ENCODE measurements at places on chromosomes 1 and 21.

GRCh38 chr1:229585338-229585737 is 26.8 kb upstream of the ABCB10 start:
- DNase-seq: no peak

DNA sequence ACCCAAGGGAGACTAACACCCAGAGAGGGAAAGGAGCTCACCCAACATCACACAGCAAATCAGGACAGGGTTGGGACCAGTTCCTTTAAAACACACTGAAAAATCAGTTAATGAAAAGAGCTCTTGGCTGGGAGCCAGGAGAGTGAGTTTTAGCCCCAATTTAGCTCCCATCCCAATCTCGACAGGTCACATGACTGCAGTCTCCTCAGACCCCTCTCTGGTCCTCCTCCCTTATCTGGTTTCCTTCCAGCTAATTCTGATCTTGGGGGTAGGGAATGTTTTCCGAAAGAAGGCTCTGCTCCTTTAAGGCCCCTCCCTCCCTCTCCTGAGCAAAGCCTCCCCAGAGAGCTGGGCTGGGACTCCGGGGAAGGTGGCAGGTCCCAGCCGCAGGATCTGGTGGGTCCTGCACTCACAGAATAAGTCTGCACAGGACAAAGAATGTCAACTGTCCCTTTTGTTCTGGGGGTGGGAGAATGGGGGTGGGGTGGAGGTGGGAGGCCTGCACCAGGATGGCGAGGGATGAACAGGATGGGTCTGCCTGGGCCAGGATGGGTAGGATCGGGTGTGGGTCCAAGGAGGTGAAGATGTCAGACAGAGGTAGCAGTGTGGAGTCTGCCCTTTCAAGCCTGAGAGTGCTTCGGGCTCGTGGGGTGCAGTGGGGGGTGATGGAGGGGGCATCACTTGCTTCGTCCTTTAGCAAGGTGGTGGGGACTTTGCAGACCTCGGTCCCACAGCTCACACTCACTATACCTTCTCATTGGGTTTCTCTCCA is 57.3 kb upstream of the SSBP3 start:
- DNase-seq: peak; percentile 27

- DNase-seq: no peak
These were observed 117.1 kb downstream of the LRIG2 start for GRCh38 chr1:113190078-113190477.

DNA sequence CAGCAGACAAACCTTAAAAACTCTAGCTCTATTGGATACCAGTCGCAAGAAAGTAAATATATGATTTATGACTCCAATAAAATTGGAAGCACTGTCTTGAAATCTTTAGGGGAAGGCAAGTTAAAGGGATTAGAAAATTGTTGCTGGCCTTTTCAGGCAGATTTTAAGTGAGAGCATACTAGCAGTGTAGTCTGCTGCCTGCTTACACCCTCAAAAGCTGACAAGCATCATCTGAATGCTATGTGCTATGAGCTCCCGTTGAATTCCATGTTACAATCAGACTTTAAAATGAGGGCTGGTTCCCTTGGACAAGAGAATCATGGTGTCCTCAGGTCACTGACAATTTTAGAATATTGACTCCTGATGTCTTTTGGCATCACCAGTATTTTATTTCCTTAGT is 271.1 kb upstream of the C1orf105 start:
- DNase-seq: no peak

DNA sequence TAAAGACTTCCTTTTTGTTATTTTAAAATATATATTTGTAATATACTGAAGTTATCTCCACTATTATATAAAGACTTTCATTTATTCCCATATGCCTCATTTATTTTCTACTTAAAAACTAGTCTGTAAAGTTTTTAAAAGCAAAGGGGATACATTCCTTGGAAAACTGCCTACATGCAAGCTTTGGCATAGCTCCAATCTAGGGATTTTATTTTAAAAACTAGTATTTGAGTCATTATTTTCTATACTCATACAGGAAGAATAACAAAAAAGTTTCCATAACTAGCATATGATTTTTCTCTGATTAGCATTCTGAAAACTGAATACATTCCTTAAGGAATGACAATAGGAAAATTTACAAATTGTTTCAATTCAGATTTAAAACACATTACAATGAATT is 88.9 kb downstream of the COL24A1 start:
- no peak for DNase-seq

DNA sequence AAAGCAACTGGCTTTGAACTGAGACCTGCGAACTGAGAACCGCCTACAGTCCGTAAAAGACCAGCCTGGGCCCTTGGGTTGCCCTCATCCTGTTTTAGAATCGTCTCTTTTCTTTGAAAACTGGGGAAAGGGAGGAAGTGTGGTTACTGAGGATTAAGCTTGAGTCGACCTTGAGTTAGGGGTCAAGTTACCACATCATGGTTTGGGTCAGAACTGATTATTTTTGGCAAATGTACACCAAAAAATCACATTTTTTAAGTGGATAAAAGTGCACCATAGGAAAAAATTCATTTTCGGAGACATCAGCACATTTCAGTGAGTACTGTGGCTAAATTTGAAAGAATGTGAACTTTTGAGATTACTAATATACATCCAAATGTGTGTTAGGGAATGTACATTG is 76.9 kb upstream of the KAZN start:
- no peak for DNase-seq

DNA sequence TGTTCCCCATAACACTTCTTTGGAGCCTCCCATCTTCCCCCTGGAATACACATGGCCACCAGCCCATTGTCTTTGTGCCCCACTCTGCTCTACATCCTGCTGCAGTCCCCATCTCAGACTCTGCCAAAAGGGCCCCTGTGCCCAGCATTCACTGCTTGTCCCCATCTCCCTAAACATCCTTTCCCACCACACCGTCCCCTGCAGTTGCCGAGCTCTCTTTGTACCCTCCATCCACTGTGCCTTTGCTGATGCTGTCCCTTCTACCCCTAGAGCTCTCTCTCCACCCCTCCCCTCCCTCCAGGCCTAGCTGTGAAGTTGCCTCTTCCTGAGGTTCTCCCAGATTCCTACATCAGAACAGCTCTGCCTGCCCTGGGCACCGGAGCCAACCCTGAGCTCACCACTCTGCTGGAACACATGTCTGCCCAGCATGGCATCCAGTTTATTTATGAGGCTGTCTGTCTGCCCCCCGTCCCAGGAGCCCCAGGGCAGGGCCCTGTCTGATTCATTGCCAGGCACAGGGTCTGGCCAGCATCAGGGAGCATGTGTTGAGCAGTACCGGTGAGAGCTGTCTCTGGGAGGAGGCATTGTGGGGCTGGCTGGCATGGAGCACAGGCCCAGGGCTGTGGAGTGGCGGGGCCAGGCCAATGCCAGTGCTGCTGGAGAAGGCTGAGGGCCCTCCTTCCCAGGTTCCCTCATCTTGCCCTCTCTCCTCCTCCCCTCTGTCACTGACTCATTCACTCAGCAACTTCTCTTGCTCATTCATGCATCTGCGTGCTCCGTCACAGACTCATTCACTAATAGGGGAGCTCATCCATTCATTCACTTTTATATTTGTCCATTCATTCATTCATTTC is 28.8 kb downstream of the EDN2 start:
- no peak for DNase-seq

- DNase-seq: no peak
These were observed 21.4 kb upstream of the FASLG start for GRCh38 chr1:172637522-172637921.

DNA sequence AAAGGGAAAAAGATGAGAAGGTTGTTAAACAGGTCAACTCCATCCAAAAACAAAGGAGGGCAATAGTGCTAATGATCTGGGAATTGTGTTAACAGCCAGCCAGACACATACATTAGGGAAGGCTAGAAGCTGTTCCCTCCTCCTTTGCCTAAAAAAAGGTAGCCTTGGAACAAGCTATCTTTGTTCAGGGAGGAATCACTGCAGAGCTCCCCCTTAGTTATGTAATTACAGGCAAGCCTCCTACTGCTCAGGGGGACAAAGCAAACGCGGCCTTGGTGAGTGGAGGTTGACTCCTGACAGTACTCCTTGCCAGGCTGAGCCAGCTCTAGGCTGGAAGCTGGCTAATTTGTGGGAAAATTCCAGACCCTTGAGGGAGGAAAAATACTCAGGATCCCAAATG is 97.6 kb downstream of the VAV3 start:
- DNase-seq: peak; percentile 56

- no peak for DNase-seq
These were observed 23.5 kb downstream of the CNN3 start for GRCh38 chr1:94903280-94904009.

GRCh38 chr21:45364468-45365185 is 40.3 kb upstream of the COL18A1 start:
- peak; percentile 25 for DNase-seq

DNA sequence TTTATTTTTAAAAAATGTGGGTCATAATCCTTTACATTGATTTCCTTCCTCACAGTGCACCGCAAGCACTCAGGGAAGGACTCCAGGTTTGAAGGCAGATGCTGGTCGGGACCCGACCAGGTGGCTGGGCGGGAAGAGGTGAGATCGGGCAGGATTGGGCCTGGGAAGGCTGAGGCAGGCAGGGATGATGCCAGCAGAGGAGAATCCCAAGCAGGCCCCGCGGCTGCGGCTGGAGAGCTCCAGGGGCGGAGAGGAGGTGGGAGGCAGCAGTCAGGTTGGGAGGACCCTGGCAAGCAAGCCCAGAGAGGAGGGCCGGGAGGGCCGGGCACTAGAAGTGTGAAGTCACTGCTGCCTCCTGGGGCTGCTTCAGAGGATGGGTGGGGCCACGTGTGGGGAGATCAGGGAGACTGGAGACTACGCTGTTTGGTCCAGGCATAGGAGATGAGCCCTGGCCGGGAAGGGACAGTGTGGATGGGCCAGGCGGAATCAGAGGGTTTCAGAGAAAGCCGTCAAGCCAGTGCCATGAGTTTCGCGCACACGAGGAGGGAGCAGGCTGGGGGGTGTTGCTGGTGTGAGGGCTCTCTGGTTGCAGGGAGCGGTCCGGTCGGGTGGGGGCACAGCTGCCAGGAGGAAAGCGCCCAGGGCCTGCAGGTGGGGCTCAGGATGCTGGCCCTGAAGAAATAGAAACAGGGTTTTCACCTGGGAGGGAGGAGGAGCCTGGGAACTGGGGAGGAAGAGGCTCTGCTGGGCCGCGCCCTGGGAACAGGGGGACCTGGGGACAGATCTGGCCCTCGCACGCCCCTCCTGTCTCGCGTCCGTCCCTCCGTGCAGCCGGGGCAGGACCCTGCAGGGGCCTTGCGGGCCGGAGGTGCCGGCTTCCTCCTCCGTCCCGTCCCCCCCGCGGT is 888 bp upstream of the COL18A1 start:
- DNase-seq: peak; percentile 52

GRCh38 chr1:236560213-236560771 is 36.5 kb downstream of the LGALS8 start:
- DNase-seq: peak; percentile 6

GRCh38 chr1:30476911-30477459 is 246.4 kb downstream of the MATN1 start:
- no peak for DNase-seq

GRCh38 chr21:45323487-45324311 is 36.0 kb upstream of the POFUT2 start:
- DNase-seq: no peak

DNA sequence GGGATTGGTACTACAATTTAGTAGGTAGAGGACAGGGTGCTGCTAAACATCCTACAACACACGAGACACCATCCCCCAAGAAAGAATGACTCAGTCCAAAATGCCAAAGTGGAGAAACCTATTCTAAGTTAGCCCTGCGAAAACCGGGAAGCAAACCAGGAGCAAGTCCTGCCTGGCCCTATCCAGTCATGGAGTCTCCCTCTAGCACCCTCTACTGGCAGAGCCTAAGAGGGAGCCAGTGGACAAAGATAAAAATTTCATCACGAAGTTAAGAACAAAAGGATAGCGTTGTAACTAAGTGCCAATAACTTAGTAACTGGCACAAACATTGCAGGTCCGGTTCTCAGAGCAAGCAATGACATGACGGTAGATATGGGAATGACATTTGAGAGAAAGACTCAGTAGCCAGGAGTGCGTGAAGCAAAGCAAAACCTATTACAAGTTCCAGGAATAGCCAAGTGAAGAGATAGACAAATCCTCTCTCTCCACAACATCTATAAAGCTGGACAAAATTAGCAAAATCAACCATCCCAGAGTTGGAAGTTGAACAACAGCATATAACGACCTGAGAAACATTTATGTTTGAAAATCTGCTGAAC is 383.5 kb downstream of the OMA1 start:
- DNase-seq: peak; percentile 88

DNA sequence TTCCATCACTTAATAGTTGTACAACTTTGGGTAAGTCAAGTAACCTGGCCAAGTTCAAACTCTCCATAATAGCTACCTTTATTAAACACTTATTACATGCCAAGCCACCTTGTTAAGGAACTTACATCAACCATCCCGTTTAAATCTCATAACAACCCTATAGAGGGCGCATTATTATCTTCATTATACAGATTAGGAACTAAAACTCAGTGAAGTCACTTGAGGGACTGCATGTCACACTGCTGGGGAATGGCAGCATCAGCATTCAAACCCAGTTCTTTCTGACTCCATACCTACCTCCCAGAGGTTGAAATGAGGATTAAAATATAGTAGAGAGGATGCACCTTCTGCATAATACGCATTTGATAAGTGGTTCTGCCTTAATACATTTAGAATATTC is 47.1 kb upstream of the PLA2G2C start:
- peak; percentile 29 for DNase-seq

GRCh38 chr1:1988061-1988945 is 15.3 kb downstream of the CFAP74 start:
- DNase-seq: no peak

DNA sequence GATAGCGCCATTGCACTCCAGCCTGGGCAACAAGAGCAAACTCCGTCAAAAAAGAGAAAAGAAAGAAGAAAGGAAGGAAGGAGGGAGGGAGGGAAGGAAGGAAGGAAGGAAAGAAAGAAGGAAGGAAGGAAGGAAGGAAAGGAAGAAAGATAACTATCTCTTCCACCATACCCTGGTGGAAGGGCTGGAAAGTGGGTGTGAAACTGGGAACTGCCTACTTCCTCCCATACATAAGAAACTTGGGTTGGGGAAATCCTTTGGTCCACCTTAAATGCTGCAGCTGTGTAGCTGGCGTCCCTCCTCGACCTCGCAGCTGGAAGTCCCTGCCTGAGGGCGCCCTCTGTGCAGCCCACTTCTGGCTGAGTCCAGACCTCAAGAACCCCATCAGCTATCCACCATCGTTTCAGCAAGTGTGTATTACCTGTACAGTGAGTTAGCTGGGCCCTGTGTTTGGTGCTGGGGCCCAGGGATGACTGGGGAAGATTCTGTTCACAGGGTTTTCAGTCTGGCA is 4.6 kb upstream of the FAM167B start:
- peak; percentile 54 for DNase-seq

DNA sequence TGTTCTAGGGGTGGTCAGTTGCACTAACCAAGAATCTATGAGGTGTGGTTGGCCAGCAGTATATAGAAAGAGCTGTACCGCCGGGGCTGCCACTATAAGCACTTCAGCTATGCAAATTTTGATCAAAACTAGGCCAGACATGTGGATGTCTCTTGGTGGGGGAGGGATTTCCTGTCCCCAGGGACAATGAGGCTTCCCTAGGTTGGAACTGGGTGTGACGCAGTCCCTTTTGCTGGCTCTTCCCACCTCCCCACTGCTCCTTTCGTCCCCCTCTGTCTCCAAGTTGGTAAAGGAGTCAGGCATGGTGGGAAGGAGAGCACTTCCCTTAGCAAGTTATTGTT is 13.6 kb downstream of the SDCCAG8 start:
- DNase-seq: no peak
